NCI-H2171 treated with DMSO at 0.1 percent for 48 hours (cell line): ENCODE measurements at places on chromosomes 1 and 21.
A peak's percentile ranks its signal among the peaks of the same experiment; 100 is the strongest.

- DNase-seq = no peak
Measured at GRCh38 chr1:246483569-246483933, 23.5 kb downstream of the SMYD3 start.

- no peak for DNase-seq
Measured at GRCh38 chr1:221794079-221794670, 52.3 kb upstream of the DUSP10 start.

- DNase-seq = no peak
Measured at GRCh38 chr1:170592591-170593111, 60.7 kb downstream of the GORAB start.

DNA sequence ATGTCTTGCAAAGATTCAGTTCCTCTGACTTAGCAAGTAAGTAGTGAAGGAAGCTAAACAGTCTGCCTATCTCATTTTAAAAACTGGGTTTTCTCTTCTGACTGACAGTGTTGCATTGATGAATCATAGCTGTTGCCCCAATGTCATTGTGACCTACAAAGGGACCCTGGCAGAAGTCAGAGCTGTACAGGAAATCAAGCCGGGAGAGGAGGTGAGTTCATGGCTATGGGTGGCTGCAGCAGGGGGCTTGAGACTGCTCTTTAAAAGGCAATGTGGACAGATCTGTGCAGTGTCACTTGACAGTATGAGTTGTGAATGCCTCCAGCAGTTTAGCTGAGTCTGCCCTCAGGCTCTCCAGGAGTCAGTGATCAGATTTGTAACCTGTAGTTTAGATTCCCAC lies 46.6 kb downstream of the SMYD2 start:
- no peak for DNase-seq

- no peak for DNase-seq
Measured at GRCh38 chr1:8858112-8858668, 20.3 kb downstream of the ENO1 start.

DNA sequence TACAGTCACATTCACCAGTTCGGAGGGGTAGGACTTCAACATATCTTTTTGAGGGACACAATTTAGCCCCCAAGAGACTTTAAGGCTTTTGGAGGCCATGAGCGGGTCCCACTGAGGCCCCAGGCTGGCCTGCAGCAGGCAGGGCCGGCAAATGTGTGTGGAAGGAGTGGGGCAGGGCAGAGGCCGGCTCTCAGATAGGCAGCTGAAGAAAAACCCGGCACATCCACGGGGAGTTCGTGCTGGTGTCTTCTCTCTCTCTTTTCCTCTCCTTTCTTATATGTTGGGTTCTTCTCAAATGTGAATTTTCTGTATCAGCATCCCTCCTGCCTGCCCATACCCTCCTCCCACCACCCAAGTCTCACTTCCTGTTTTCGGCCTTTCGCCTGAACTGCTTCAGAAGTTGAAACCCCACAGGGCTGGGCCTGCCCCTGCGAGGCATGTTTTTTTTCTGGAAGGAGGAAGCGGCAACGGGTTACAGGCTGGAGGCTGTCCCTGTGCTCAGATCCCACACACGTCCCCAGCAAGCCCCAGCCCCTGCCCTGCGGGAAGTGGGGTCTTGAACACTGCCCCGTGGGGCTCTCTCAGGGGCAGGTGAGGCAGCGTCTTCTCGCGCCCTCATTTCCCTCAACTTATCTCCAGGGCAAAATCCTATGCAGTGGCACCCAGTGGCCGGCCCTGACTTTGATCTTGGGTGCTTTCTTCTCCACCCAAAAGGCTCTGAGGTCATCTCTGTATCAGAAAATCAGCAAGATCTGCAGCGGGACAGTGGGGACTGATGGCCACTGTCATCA lies 9.7 kb upstream of the UMODL1 start:
- DNase-seq = no peak

- DNase-seq = no peak
Measured at GRCh38 chr1:7468248-7468647, 302.8 kb upstream of the VAMP3 start.

GRCh38 chr1:92186081-92186480 lies 31.6 kb upstream of the C1orf146 start:
- no peak for DNase-seq

DNA sequence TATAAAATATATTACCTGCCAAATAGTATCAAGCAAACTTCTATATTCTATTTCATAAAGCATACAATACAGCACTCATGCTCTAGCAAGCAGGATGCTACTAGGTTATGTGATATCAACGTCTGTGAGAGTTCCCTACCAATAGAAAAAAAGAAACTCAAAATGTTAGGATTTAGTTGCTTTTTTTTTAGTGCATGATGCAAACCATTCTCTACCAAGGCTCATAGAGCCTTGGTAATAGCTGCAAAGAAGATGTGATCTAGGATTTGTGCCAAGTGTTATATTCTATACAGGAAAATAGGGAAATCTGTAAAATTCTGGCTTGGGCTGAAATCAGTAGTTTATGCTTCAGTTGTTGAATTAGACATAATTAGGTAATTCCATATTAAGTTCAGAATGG lies 394.4 kb downstream of the DSCAM start:
- no peak for DNase-seq

GRCh38 chr1:109240158-109241152 lies 8.9 kb upstream of the CELSR2 start:
- DNase-seq = peak; percentile 83

GRCh38 chr1:179036844-179037465 lies 11.3 kb downstream of the FAM20B start:
- DNase-seq = no peak

DNA sequence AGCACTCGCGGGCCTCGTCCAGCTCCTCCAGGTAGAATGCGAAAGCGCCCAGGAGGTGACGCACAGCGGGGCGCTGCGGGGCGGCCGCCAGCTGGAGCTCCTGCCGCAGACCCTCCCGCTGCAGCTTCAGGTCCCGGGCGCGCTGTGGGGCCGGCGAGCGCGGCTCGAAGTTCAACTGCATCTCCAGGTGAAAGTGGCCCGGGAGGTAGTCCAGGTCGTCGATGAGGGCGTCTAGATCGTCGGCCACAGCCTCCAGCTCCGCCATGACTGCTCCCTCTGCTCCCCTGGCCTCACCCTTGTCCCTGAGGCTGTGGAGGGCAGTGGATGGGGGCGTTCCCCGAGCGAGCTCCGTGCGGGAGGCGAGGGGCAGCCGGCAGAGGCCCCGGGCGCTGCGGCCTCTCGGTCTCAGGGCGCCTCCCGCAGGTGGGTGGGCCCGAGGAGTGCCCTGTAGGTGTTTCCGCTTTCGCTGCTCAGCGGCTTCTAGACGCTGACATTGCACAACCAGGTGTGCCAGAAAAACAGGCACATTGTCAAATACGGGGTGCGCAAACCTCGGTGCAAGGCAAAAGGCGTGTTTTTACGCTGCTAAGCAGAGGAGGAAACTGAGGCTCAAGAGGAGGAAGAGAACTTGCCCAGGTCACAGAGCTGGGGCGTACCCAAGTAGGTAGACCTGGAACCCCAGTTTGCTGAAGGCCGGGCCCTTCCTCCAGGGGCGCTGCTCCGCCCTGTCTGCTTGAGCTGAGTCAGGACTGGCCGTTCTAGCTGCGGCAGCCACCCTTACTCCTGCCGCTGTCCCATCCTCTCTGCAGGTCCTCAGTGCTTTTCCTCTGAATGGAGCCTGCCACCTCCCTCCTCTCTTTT lies at the start of gene TTC22:
TSS of gene TTC22 (minus strand) at position 425 of the 861 bp plus-strand sequence. CDS start at position 265, 160 bp downstream.
- DNase-seq = no peak

- no peak for DNase-seq
Measured at GRCh38 chr1:214349008-214349407, 68.0 kb downstream of the SMYD2 start.

- DNase-seq = peak; percentile 32
Measured at GRCh38 chr1:6347641-6348487, 45.7 kb downstream of the ACOT7 start.

DNA sequence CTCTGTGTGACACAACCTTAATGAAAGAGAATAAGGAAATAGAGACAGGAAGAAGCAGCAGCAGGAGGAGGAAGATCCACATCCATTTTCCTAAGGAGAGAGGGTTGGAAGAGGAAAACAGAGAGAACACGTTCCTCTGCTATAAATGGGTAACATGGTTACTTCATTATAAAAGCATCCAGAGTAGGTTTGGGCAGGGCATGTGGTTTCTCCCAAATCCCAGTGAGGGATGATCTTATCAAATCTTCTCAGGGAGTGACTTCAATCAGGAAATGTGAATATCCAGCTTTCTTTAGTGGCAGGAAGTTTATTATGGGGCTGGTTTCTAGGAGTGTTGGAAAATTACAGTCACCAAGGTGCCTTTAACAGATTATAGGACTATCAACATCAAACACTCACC lies 11.1 kb downstream of the CYP2J2 start:
- no peak for DNase-seq

GRCh38 chr1:196355206-196355786 lies 252.9 kb downstream of the KCNT2 start:
- DNase-seq = peak; percentile 22

DNA sequence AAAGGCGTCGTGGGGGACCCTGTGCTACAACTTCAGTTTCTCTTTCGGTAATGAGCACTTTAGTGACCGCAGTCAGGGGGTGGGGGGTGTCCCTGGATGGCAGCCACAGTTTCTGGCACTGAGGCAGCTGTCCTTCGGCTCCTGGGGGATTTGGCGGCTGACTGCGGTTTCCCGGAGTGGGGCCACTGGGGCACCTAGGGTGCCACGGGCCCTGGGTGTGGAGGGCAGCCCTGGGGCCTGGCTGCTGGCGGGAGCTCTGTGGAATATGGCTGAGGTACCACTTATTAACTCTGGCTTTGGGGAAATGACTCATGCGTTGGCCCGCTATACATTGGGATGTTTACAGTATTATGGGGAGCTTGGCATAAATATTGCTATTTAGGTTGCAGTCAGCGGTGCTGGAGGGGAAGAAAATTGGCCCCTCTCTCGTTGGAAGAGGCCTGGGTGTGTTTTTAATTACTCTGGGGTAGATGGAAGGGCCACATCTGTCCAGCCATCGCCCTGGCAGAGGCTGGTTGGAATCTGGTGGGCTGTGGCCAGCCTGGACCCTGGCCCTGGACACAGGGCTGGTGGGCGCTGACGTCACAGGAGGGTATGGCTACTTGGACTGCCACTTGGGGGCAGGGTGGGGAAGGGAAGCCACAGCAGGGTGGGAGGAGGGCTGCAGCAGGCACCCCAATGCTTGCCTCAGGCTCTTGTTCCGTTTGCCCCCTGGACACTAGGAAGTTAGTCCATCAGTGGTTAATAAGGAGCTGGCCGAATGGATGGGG lies 2.0 kb downstream of the EPHB2 start:
- DNase-seq = no peak

GRCh38 chr1:12083766-12084165 lies 20.7 kb downstream of the TNFRSF8 start:
- DNase-seq = no peak

- no peak for DNase-seq
Measured at GRCh38 chr21:38849776-38850175, 44.0 kb downstream of the ETS2 start.

GRCh38 chr1:172293429-172293828 lies 127.1 kb upstream of the C1orf105 start:
- no peak for DNase-seq

GRCh38 chr1:215890438-215890837 lies 323.3 kb downstream of the KCTD3 start:
- no peak for DNase-seq
